ENCODE measurements at places on chromosomes 5 and 9. TPM values are rescaled to one million over a fixed set of nuclear protein-coding genes. Genes with fewer than 3 reads are reported as not detected.

TLX3 gene
- not detected for total RNA-seq

GRIN3A gene
- not detected for total RNA-seq

ZNF462 gene
- total RNA-seq: 12.9 TPM

OR1Q1 gene
- total RNA-seq: not detected

Data from smooth muscle cell of bladder (primary cell).